ENCODE measurements at places on chromosomes 2 and 18.

- no peak for DNase-seq
Measured at GRCh38 chr2:136162438-136162837, 44.5 kb upstream of the CXCR4 start.

- no peak for DNase-seq
Measured at GRCh38 chr2:187271825-187272224, 176.2 kb downstream of the CALCRL start.

GRCh38 chr18:59768409-59768808 lies 71.2 kb upstream of the CCBE1 start:
- no peak for DNase-seq

GRCh38 chr2:75246441-75247167 lies 47.3 kb upstream of the TACR1 start:
- no peak for DNase-seq
